ENCODE measurements at places on chromosomes 1 and 21. TPM values are rescaled to one million over a fixed set of nuclear protein-coding genes. Genes with fewer than 3 reads are reported as not detected.

GRCh38 chr1:98344731-98345130 lies 316.8 kb upstream of the SNX7 start:
- DNase-seq: no peak

- no peak for DNase-seq
These were observed 236.1 kb upstream of the VAMP3 start for GRCh38 chr1:7535016-7535415.

GRCh38 chr1:110519125-110519810 lies at the start of gene KCNA10:
Gene KCNA10 (minus strand): TSS chr1:110519175. CDS start chr1:110518787, 388 bp downstream.
- DNase-seq: no peak

- no peak for DNase-seq
These were observed 24.8 kb downstream of the PGM1 start for GRCh38 chr1:63618011-63618410.

- DNase-seq: no peak
These were observed 113.0 kb upstream of the DAB1 start for GRCh38 chr1:57536749-57537423.

- no peak for DNase-seq
These were observed 90.7 kb downstream of the MAB21L3 start for GRCh38 chr1:116201911-116202310.

GRCh38 chr1:168421399-168422004 lies 122.3 kb downstream of the XCL2 start:
- no peak for DNase-seq

- no peak for DNase-seq
These were observed 3.5 kb upstream of the TIAM1 start for GRCh38 chr21:31347435-31348032.

DNA sequence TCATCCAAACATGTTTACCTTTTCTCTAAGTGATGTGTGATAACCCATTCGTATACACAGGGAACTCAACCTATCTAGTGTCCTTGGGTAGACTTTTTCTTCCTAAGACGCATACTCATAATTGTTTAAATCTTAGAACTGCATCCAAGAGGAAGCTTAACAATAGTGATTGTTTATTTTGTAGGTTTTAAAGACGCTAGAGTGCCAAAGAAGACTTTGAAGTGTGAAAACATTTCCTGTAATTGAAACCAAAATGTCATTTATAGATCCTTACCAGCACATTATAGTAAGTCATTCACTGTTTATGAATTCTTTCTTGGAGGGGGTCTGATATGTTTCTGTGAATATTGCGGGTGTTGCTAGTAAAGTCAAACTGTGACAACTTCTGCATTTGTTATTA lies 25.4 kb downstream of the PLA2G4A start:
- no peak for DNase-seq

DNA sequence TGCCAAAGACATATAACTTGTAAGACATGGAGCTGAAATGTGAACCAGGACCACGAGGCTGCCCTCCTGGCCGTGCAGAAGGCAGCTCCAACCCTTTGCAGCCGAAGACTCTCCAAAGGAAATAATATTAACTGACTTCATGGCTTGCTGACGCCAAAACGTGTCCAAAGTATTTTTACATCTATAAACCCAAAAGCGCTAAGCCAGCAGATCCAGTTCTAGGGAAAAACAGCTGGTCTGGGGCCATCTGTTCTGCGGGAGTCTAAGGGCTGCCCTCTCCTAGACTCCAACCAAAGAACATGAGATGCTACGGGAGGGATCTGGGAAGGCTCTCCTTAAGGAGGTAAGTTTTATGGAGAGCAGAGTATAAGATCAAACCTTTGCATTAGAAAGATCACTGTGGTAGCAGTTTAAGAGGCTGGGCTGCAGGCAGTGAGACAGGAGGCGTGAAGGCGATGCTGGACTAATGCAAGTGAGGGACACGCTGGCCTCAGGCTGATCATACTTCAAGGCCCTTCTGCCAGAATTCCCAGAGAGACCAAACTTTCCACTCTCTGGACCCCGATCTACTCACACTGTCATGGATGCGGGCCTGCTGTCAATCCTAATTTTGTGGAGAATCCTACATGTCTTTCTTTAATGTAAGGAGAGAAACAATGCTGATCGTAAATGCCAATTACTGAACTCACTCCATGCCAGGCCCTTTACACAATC lies 1.2 kb downstream of the TMEM53 start:
- no peak for DNase-seq

- no peak for DNase-seq
These were observed 16.3 kb downstream of the SGIP1 start for GRCh38 chr1:66550243-66550642.

GRCh38 chr1:193013005-193013404 lies 46.2 kb downstream of the UCHL5 start:
- DNase-seq: no peak

DNA sequence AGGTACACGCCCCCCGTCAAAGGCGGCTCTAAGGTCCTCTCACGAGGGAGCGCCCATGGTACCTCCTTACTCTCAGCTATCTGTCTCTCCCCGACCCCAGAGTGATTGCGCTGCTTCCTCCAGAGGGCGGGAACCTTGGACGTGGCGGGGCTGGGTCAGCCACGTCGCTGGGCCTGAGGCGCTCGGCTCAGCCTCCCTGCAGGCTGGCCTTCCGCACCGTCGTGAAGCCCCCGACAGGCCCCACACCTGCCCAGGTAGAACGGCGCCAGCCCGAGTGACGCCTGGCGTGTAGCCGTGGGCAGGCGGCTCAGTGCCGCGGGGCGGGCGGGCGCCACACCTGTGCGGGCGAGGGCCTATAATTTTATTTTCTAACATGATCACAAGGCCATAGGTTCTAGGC lies 122.2 kb upstream of the BEND5 start:
- no peak for DNase-seq

- DNase-seq: no peak
These were observed 272.4 kb downstream of the TPR start for GRCh38 chr1:186102547-186103148.

DNA sequence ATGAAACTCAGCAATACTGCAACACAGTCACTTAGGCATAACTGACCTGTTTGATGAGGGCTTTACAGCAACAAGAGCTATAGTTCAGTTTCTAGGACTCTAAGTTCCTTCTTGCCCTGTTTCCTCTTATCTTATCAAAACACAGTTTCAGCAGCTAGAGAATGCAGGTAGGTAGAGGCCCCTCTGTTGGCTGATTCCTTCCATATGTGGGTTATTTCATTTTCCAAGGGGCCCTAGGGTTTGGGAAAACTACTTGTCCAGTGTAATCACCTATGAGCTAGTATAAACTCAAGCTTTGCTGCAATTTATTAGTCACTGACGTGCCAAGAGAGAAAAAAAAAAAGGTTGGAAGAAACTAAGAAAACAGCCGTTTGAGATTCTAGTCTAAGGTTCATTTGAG lies 607.7 kb upstream of the USP24 start:
- no peak for DNase-seq

- DNase-seq: no peak
These were observed 10.2 kb downstream of the COL6A1 start for GRCh38 chr21:45991606-45992300.

DNA sequence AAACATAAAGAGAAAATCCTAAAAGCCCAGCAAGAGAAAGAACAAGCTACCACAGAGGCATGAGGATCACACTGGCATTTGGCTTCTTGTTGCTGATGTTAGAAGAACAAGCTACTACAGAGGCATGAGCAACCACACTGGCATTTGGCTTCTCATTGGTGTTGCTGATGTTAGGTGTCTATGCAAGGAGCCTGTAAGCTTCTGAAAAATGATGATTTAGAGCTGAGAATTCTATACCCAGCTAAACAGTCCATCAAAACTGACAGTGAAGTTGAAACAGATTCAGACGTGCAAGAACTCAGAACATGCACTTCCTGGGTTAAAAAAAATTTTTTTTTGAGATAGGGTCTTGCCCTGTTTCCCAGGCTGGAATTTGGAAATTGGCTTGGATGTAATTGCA lies 37.8 kb upstream of the ADARB1 start:
- no peak for DNase-seq

DNA sequence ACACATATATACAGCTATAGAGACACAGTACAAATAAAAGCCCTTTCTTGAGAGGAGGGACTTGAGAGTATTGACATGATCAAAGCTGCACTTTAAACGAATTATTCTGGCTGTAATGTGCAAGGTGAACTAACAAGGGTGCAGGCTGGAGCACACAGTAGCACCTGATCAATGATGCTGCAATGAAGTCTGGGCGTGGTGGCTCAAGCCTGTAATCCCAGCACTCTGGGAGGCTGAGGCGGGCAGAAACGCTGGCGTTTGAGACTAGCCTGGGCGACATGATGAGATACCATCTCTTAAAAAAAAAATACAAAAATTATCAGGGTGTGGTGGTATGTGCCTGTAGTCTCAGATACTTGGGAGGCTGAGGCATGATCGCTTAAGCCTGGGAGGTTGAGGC lies 14.1 kb upstream of the CTH start:
- no peak for DNase-seq

DNA sequence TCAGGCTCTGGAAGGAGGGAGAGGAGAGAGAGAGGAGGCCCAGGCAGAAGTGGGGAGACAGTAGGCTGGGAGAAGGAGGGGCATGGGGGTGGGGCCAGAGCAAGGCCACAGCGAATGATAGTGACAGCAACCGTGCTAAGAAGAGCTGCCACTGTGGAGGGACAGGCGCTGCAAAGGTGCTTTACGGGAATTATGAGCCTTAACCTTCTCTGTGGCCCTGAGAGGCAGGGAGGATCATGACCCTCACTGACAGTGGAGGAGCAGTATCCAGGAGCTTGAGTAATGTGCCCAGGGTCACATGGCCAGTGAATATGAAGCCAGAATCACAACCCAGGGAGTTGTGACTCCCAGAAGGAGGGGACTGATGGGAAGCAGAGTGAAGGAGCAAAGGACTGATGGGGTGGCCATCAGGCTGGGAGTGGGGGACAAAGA lies 53.4 kb upstream of the RPL11 start:
- no peak for DNase-seq

DNA sequence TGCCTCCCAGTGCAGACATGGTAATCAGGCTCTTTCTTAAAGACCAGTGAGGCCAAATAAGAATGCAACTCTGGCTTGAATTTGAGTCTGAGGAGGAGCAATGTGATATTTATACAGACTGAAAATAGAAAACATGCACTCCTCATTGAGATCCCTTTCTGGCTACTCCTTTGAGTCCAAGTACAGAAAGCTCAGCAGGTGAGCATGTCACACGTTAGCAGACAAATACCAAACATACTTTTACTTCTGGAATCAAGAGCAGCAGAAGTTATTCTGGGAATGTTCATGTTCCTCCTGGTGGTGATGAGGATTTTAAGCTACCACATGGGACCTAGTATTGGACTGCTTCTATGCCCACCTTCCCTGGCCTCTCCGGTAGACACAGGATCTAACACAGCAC lies 48.3 kb downstream of the PGBD5 start:
- DNase-seq: no peak

DNA sequence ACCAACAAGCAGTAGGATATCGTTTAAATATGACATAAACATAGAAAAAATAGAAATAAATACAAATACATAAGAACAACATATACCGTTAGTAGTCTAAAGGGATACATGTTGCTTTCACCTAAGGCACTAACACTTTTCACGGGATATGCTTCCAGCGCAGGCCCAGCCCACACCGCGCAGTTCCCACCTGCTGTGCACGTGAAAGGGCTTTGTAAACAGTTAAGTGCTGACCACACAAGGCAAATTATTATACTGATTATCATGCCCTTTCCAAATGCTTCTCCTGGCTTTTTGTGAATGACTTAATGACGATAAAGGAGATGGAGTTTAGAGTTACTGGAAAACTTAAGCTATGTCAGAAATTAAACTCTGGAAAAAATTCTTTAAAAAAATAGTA lies 11.3 kb upstream of the IL22RA1 start:
- DNase-seq: no peak

DNA sequence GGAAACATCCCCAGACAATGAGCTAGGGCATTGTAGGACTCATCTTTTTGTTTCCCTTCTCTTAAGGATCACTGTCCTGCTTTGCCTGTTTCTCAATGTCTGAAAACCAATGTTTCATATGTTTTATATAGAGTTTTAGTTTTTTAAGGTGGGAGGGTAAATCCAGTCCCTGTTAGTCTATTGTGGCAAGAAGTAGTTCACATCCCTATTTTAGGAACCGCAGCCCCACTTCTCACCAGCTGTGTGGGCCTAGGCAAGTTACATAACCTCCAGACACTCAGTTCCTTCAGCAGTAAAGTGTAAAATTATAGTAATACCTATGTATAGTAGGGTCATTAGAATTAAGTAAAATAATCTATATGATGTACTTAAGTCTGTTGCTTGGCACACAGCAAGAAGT lies 105.8 kb upstream of the WLS start:
- DNase-seq: no peak

- no peak for DNase-seq
These were observed 621.9 kb downstream of the LRRIQ3 start for GRCh38 chr1:73576083-73576482.

DNA sequence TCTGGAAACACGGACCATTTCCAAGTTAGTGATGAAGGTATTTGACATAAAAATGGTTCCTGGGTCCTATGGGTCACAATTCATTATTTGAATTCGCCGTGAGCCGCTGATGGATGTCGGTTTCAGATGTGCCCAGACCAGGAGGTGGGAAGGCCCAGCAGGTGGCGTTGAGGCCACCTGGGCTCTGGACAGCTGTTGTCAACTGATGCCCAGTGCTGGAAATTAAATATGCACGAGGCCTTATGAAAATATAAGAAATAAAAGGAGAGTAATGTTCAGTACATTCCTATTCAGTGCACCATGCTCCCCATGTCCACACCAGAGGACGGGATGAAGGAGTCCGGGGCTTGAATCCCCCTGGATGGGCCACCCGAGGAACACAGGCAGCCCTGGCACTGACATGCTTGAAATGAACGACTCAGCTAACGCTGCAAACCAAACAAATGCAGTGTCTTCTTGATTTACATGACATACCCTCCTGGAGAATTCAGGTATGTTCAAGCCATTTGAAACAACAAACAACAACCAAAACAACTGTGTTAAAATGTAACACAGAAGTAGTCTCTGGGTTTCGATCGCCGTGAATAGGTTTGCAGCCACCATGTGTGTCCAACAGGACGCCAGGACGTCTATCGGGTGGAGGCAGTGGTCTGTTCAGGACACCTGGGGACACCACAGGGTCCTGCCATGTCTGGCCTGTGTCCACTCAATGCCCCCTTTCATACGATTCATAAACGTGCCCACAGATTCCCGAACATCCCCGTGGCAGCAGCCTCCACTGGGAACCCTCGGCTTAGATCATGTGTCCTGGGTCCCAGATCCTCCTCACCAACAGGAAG lies 6.1 kb downstream of the TFF3 start:
- peak; percentile 35 for DNase-seq

The TFF3 gene
- total RNA-seq: 4.8 TPM

The SLFNL1 gene
- 0.30 TPM for total RNA-seq

The SUMO3 gene
- total RNA-seq: 66.0 TPM

The SFN gene
- not detected for total RNA-seq

The SAMD11 gene
- total RNA-seq: 10.2 TPM

The IVL gene
- not detected for total RNA-seq

The SELE gene
- 26.6 TPM for total RNA-seq

The RHBDL2 gene
- total RNA-seq: not detected

The S100A1 gene
- 1,915 TPM for total RNA-seq

The TBX19 gene
- 0.48 TPM for total RNA-seq
